CD4-positive, alpha-beta T cell treated with Interleukin-15 for 1 hour (primary cell): ENCODE measurements at places on chromosomes 5 and 9.

DNA sequence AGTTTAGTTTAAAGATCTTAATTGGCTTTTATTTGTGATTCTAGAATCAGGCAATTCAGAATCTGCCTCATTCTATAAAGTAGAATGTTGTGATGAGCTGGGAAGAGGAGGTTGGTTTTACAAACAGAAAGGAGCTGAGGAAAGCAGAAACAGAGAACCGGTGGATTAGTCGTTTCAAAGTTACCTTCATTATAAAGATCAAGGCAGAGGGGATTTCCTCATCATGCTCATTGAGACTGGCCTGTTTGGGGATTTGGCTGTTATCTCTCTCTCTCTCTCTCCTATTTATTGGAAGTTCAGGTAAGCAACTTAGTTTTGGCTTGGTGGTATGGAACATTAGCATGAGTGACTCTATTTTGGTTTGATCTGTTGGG, 134.0 kb downstream of the GCNT1 start:
- DNase-seq = no peak

DNA sequence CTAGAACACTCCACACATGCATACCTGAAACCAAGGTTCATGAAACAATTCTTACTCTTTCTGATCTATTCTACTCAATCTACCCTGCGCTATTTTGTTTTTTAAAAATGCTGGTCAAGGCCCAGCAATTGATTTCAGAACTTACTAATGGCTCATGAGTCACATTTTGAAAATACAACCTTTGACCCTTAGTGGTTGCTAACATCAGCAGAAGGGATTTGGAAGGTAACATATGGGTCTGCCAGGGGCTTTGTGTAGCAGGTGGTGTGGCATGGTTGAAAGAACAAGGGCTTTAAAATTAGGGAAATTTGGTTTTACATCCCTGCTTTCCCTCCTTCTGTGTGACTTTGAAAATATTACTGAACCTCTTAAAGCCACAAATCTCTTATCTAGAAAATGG, 101.4 kb downstream of the ATG10 start:
- DNase-seq = no peak

GRCh38 chr5:147844846-147845245, 13.4 kb upstream of the SPINK1 start:
- DNase-seq = no peak

GRCh38 chr5:9564752-9565151, 18.9 kb upstream of the SEMA5A start:
- no peak for DNase-seq
